ENCODE measurements at places on chromosomes 11 and 22.

- DNase-seq = peak; percentile 55
Observed at GRCh38 chr11:133946541-133947318, 10.0 kb downstream of the IGSF9B start.

- no peak for DNase-seq
Observed at GRCh38 chr22:30695351-30695851, 727 bp downstream of the OSBP2 start.

GRCh38 chr11:48123934-48124755 lies 92.5 kb upstream of the OR4B1 start:
- DNase-seq = no peak

DNA sequence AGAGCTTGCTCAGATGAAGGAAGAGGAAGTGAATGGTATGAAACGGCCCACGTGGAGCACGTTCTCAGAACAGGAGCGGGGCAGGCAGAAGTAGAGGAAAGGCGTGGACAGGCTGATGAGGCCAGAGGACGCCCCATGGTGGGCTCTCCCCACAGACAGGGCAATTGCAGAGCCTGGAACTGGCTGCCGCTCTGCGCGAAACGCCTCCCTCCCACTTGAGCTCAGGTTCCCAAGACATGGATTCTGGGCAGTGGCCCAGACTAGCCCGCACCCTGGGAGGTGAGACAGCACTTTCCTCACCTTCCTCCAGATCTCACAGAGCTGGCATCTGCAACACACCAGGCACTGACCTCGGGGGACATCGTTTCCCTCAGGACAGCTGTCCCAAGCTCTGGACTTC lies 117.6 kb downstream of the PHF21B start:
- no peak for DNase-seq

DNA sequence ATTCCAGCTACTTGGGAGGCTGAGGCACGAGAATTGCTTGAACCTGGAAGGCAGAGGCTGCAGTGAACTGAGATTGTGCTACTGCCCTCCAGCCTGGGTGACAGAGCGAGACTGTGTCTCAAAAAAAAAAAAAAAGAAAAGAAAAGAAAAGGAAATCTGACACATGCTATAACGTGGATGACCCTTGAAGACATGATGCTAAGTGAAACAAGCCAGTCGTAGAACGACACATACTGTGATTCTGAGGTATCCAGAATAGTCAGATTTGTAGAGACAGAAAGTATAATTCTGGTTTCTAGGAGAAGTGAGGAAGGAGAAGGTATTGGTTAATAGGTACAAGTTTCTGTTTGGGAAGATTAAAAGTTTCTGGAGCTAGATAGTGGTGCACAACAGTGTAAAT lies 6.7 kb upstream of the APOA5 start:
- no peak for DNase-seq

- no peak for DNase-seq
Observed at GRCh38 chr22:48579043-48579927, 1248.4 kb downstream of the BRD1 start.

GRCh38 chr11:134724779-134725140 lies 312.7 kb upstream of the B3GAT1 start:
- no peak for DNase-seq

GRCh38 chr22:45157907-45158306 lies 5.8 kb upstream of the NUP50 start:
- no peak for DNase-seq

DNA sequence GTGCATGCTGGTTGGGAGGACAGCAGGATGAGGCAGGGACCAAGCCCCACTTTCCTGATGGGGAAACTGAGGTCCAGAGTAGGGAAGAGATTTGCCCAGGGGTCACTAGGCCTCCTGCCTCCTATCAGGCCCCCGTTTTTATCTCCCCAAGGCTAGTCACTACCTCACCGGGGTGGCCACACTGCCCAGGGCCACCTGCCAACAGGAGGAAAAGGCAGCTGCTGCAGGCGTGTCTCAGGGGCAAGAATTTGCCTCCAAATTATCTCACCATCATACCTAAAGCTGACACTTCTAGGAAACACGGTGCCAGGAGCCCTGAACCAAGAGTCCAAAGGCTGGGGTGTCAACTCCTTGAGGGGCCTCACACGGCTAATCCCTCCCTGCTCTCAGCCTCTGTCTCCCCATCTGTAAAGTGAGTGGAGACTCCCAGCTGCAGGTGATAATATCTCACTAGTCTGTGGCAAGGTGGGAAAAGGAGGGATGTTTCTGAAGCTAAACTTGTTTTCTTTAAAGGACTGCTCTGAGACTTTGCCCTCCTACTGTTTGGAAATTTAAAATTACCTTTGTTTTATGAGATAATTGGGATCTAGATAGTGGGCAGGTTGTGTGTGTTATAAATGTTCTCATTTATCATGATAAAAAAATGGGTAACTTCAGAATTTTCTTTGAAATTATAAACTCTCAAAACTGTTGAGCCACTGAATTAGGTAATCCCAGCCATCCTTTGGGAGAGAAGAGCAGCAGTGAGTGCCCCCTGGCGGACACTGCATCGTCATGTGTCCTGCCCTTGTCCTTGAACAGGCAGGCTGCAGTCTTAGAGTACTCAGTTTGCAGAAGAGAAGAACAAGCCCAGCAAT lies 60.0 kb downstream of the MYO7A start:
- peak; percentile 69 for DNase-seq

DNA sequence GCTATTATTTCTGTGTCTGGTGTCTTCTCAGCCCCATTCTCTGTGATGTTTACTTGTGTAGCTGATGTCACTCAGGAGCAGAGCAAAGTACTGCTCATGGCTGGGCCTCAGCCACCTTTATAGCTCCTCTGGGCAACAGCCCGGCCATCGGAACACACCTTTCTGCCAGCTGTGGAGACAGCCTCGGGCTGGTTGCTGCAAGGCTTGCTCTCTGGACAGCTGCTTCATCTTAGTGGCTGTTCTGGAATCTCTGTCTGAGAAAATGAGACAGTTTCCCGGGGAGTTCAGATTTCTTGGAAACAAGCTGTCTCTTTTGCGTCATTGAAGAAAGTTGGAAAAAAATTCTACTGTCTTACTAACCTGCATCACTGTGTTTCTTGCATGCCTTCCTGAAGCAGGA lies 20.0 kb downstream of the THY1 start:
- no peak for DNase-seq

- DNase-seq = no peak
Observed at GRCh38 chr22:48901324-48901723, 926.3 kb downstream of the BRD1 start.

DNA sequence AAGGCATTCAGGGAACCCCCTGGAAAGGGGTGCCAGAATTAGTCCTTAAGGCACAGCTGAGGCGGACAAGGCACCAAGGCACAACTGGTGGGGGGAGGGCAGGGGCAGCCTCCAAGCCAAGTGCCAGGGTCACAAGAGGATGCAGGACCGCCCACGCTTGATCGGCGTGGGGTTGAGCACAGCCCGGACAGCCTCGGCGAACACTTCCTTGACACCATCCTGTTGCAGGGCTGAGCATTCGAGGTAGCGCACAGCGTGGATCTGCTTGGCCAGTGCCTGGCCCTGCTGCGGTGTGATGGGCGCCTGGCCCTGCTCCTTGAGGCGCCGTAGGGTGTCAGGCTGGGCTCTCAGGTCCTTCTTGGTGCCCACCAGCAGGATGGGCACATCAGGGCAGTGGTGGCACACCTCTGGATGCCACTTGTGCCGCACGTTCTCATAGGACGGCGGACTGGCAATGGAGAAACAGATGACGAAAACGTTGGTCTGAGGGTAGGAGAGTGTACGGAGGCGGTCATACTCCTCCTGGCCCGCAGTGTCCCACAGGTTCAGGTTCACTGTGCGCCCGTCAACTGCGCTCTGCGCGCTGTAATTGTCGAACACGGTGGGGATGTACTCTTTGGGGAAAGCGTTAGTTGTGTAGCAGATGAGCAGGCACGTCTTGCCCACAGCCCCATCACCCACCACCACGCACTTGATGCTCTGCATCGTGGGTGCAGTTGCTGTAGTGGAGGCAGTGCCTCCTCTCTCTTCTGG lies 13.1 kb downstream of the RHOG start:
- no peak for DNase-seq

DNA sequence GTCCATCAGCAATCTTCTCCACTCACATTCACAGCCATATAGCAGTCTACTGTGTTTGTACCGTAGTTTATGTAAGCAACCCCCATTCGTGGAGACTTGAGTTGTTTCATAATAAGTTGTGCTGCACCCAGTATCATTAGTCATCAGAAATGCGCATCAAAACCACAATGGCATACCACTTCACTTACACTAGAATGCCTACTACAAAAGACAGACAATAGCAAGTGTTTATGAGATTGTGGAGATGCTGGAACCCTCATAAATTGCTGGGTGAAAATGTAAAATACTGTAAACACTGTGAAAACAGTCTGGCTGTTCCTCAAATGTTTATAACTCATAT lies 133.3 kb downstream of the ATXN10 start:
- DNase-seq = no peak

- no peak for DNase-seq
Observed at GRCh38 chr11:72773696-72774095, 20.2 kb downstream of the STARD10 start.

Measured in NCI-H510A treated with DMSO at 0.1 percent for 48 hours (cell line).